Aorta (tissue), 5 donors: ENCODE measurements at places on chromosomes 3 and 15. TPM values are rescaled to one million over a fixed set of nuclear protein-coding genes. Genes with fewer than 3 reads are reported as not detected.

DNA sequence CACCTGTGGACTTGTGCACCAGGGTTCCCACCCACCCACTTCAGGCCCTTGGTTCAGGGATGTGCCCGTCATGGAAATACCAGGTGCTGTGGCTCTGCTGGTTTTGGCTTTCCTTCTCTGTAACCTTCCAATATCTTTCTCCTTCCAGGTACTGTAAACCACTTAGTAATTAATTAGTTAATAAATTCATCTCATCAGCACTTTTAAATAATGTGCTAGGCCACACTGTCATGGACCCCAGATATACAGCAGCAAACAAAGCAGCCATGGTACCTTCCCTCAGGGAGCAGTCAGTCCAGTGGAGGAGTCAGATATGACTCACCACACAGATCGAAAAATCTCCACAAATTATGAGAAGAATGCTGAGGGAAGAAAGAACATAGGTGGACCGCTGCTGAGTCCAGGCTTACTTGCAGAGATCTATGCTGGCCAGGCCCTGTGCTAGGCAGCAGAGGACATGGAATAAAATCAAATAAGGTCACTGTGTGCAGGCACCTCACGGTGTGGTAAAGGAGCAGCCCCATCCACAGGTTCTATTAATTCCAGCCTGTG, 6.8 kb upstream of the GATA2 start:
- H3K4me1 ChIP-seq, result no peaks in the 10 kb centered on the region
- H3K36me3 ChIP-seq, result no peaks in the 10 kb centered on the region
- no peak overlapping the region for H3K4me3 ChIP-seq
- no peak overlapping the region for H3K27ac ChIP-seq

GRCh38 chr15:28096670-28097431, 2.3 kb downstream of the OCA2 start:
- H3K4me3 ChIP-seq, result peak overlapping the region; percentile 38
- peak overlapping the region; percentile 48 for H3K27ac ChIP-seq
- H3K4me1 ChIP-seq, result no peaks in the 10 kb centered on the region
- no peaks in the 10 kb centered on the region for H3K36me3 ChIP-seq

- H3K36me3 ChIP-seq, result no peaks in the 10 kb centered on the region
- H3K27me3 ChIP-seq, result no peaks in the 10 kb centered on the region
- DNase-seq, result no peak
- no peak overlapping the region for H3K27ac ChIP-seq
- no peak overlapping the region for H3K4me3 ChIP-seq
- H3K4me1 ChIP-seq, result no peaks in the 10 kb centered on the region
Observed at GRCh38 chr3:12232785-12233300, 56.0 kb upstream of the PPARG start.

DNA sequence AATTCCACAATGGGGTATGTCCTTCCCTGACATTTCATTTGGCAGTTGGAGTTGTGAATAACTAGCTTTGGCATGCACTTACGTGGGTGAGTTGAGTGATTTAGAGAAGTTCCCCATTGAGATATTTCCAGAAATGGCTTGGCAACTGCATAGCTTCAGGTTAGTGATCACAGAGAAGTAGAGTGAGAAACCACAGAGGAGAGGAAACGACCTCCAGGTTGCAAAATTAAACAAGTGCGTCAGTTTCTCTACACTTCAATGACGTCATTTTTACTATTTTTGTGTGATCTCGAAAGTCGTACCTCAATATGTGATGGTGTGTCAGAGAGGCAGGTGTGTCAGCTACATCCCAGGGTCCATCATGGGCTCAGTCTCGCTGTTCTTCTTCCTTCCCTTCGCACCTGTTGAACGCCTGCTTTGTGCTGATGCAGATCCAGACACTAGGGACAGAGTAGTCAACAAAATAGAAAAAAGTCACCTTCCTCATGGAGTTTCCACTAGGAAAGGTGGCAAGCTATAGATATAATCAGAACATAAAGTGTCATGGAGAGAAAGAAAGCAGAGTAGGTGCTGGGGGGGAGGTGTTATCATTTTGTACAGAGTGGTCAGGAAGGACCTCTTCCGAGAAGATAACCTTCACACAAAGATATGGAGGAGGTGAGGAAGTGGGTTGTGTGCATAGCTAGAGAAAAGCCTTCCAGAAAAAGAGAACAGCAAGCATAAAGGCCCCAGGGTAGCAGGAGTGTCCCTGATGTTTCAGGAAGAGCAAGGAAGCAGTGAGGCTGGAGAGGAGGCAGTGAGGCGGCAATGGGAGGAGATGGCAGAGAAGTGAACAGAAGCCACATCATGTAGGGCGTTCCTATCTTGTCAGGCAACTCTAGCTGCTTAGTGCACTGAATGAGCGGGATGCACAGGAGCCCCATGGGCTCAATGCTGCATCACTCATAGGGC, 75.6 kb downstream of the MCTP2 start:
- no peak overlapping the region for H3K27ac ChIP-seq
- H3K36me3 ChIP-seq, result no peaks in the 10 kb centered on the region
- H3K4me1 ChIP-seq, result no peaks in the 10 kb centered on the region
- no peak for DNase-seq
- no peak overlapping the region for H3K4me3 ChIP-seq

DNA sequence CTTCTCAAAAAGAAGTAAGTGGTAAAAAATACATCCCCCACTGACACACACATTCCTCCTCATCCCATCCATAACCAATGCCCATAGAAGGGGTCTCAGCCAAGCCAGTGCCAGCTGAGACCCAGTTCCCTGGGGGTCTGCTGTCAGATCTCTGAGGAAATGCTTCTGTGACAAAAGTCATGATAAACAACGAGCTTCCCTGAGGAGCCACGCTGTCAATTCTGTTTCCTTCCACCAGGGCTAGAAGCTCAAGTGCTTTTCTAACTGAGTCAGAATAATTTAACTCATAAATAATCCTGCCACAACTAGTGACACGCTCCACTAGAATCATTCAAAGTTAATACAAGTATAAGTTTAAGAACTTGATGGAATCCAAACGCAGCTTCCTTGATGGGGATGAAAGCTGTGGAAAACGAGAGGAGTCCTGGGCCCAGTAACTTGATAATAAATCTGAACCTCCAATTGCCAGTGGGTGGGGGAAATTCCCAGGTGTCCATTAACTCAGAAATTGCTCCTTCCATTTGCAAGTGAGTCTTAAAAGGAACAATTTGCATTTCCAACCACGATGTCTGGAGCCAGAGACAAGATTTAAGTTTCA, 348.7 kb upstream of the LMCD1 start:
- no peak for DNase-seq
- no peaks in the 10 kb centered on the region for H3K36me3 ChIP-seq
- H3K27me3 ChIP-seq, result no peaks in the 10 kb centered on the region
- no peaks in the 10 kb centered on the region for H3K4me1 ChIP-seq
- no peak overlapping the region for H3K27ac ChIP-seq
- H3K4me3 ChIP-seq, result no peak overlapping the region

DNA sequence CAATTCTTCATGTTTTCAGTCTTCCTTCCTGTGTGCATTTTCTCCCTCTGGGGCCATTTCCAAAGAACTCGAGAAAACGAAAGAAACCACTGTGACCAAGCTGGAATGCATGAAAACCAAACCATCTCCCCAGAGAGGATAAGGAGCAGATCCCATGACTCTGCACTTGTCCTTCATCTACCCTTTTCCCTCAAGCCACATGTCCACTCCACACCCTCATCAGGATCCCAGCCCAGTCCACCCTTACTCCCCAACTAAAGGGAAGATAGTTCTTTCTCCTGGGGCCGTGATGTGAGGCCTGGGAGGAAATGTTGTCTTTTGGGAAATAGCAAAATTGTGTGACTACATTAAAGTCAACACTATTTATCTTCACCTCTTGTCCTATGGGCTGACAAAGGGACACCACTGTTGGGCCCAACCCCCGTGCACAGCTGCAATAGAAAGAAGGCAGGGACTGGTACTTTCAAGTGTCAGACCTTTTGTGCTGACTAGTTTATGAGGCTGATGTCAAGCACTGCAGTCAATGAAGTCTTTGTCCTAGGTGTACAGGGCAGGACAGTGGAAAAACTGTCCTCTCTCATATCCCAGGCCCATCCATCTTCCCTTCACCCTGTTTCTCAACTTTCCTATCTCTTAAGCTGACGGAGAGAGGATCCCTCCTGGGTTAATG, 487.1 kb upstream of the NR2F2 start:
- DNase-seq, result no peak
- H3K27ac ChIP-seq, result no peak overlapping the region
- no peaks in the 10 kb centered on the region for H3K27me3 ChIP-seq
- no peak overlapping the region for H3K4me3 ChIP-seq
- H3K36me3 ChIP-seq, result no peaks in the 10 kb centered on the region
- no peaks in the 10 kb centered on the region for H3K4me1 ChIP-seq

- no peak for DNase-seq
- H3K27ac ChIP-seq, result no peak overlapping the region
- H3K27me3 ChIP-seq, result no peaks in the 10 kb centered on the region
- H3K4me1 ChIP-seq, result no peaks in the 10 kb centered on the region
- H3K4me3 ChIP-seq, result no peak overlapping the region
Observed at GRCh38 chr3:46959161-46959511, 17.4 kb downstream of the CCDC12 start.

DNA sequence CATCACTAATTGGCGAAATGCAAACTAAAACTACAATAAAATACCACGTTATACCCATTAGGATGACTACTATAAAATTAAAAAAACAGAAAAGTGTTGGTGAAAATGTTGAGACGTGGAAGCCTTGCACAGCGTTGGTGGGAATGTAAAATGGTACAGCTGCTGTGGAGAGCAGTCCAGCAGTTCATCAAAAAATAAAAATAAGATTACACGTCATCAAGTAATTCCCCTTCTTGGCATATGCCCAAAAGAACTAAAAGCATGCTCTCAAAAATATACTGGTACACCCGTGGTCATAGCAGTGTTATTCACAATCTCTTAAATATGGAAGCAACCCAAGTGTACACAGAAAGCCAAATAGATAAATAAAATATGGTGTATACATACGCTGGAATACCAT, 71.8 kb upstream of the NDN start:
- no peak overlapping the region for H3K4me3 ChIP-seq
- no peaks in the 10 kb centered on the region for H3K27me3 ChIP-seq
- no peak for DNase-seq
- no peak overlapping the region for H3K27ac ChIP-seq
- no peaks in the 10 kb centered on the region for H3K36me3 ChIP-seq

DNA sequence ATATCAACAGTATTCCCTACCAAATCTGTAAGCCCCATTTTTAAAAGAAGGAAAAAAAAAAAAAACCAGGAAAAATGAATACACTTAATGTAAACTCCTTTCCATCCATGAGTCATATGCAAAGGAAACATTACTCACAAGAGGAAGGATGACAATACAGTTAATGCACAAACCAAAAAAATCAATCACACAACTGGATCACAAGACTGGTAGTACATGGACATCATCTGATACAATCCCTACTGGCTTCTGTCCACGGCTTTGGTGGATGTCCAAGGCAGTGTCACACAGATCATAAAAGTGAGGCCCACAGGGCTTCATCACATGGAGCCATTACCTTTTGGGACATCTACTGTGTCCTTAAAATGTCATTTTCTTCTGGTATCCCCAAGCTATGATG, 44.0 kb downstream of the SUCLG2 start:
- no peaks in the 10 kb centered on the region for H3K4me1 ChIP-seq
- H3K4me3 ChIP-seq, result no peak overlapping the region
- no peak for DNase-seq
- peaks cover 4% of the 10 kb centered on the region for H3K36me3 ChIP-seq

Gene GRK7
- total RNA-seq, result not detected

Gene CELF6
- total RNA-seq, result 1.9 TPM

Gene CTXND1
- total RNA-seq, result not detected
